ENCODE measurements at places on chromosomes 2 and 18.

GRCh38 chr2:72144632-72145288, 2.9 kb downstream of the CYP26B1 start:
- DNase-seq, result no peak

GRCh38 chr2:128423788-128424165, 105.1 kb upstream of the HS6ST1 start:
- DNase-seq, result no peak

DNA sequence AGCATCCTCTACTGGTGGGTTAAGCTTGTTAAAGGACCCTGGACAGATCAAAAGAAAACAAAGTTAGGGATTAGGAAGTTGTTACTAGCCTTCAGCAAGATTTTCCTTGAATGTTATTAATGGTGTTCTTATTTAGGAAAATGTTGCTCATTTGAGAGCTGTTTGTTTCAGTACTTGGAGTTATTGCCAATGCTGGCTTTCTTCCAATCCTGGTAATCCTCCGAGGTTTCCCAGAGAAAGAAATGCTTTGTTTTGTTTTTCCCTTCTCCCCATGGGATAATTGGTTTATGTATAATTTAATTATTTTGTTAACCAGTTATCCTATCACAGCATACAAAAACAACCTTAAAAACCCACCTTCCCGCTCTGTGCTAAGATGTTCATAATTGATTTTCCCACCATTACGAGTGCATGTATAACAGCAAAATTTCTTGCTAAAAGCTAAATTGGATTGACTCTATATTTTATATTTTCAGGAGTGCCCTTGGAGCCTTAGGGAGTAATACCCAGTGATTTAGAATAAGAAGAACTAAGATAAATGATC, 79.8 kb downstream of the MGAT5 start:
- no peak for DNase-seq

GRCh38 chr2:224786848-224787247, 70.7 kb upstream of the CCDC195 start:
- DNase-seq, result no peak

DNA sequence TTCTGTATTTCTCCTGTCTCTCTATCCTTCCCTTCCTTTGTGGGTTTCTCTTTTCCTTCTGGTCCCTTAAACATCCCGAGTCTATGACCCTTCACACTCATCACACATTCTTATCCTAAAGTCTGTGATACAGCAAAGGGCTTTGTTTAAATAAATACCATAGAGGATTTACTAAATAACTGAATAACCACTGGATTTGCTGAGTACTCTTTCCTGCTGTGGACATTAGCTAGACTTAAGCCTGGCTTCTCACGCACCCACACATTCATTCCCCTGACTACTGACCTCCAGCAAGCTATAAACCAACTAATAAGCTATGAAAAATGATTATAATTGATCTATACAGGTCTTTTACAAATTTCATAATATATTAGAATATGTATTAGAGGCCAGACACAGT, 76.6 kb downstream of the COL4A3 start:
- no peak for DNase-seq

DNA sequence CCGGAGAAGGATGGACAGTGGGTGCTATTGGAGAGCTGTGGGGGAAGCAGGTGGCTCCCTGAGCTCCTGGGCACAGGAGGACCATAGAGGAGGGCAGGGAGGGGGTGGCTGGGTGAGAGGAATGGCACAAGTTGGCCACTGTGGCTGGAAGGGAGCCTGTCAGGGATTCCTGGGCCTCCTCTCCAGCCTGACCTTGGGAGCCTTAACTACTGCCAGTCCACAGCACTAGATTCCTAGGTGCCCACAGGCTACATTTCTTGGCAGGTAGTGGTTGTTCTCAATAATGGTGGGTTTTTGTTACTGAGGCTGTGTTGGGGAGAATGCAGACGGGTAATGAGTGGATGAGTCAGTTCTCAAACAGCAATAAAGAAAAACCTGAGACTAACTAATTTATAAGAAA, 26.0 kb downstream of the EFHD1 start:
- no peak for DNase-seq

DNA sequence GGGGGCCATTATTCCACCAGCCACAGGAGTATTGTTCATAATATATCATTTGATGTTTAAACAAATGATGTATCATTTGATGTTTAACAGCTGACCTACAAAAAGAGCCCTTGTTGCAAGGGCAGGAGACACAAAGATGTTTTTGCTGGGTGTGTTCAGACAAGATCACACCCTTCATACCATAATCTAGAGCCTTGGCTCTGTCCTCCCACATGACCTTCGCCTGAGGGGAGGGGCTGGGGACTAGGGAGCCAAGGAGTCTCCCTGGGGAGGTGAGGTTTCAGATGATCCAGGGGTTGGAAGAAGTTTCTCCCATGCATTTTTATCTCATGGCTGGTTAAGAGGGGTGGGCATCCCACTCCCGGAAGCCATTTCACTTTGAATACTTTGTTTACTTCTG, 33.5 kb downstream of the CDC42EP3 start:
- no peak for DNase-seq

GRCh38 chr2:221569871-221570270, 2.2 kb downstream of the EPHA4 start:
- no peak for DNase-seq

GRCh38 chr2:8134473-8134932, 547.4 kb upstream of the ID2 start:
- DNase-seq, result no peak

- no peak for DNase-seq
These were observed 31.9 kb upstream of the LDLRAD4 start for GRCh38 chr18:13186687-13187086.
